ENCODE measurements at places on chromosomes 7 and 10. TPM values are rescaled to one million over a fixed set of nuclear protein-coding genes. Genes with fewer than 3 reads are reported as not detected.

Gene PCDH15
- not detected for total RNA-seq

Gene MMP21
- 0.30 TPM for total RNA-seq

Gene POP7
- 13.1 TPM for total RNA-seq

Gene CALN1
- not detected for total RNA-seq

Gene ELFN1
- 0.08 TPM for total RNA-seq

Gene ADRA2A
- 2.9 TPM for total RNA-seq

Gene TAS2R3
- total RNA-seq: 0.68 TPM

Gene SYT15
- 0.59 TPM for total RNA-seq

Gene FGF8
- total RNA-seq: not detected

Gene NPY4R
- 0.15 TPM for total RNA-seq

Gene NPFFR1
- total RNA-seq: not detected

Gene LIPJ
- not detected for total RNA-seq

Gene SPDYE8
- not detected for total RNA-seq

Gene NUTM2B
- total RNA-seq: not detected

Gene MRC1
- total RNA-seq: not detected

Gene OPN1SW
- total RNA-seq: not detected

Gene SYT15B
- not detected for total RNA-seq

Gene IKZF1
- total RNA-seq: not detected

Gene CPED1
- 32.2 TPM for total RNA-seq

Gene MGMT
- 26.0 TPM for total RNA-seq

Gene OR13A1
- not detected for total RNA-seq

Gene GRM3
- not detected for total RNA-seq

Gene TMEM176A
- total RNA-seq: under 0.01 TPM

Gene EEPD1
- total RNA-seq: 11.3 TPM

Gene DRGX
- total RNA-seq: not detected

Gene VIPR2
- not detected for total RNA-seq

Gene ECHDC3
- 4.5 TPM for total RNA-seq

Gene FKBP6
- not detected for total RNA-seq

Gene SLC26A5
- total RNA-seq: not detected
